Natural killer cell treated with Interleukin-12 subunit alpha and Interleukin-12 subunit beta and Interleukin-15 and Interleukin-18, amount 100 ng/mL, for 72 hours (primary cell): ENCODE measurements at places on chromosomes 11 and 22. TPM values are rescaled to one million over a fixed set of nuclear protein-coding genes. Genes with fewer than 3 reads are reported as not detected.

The YPEL1 gene
- total RNA-seq, result 19.0 TPM

DNA sequence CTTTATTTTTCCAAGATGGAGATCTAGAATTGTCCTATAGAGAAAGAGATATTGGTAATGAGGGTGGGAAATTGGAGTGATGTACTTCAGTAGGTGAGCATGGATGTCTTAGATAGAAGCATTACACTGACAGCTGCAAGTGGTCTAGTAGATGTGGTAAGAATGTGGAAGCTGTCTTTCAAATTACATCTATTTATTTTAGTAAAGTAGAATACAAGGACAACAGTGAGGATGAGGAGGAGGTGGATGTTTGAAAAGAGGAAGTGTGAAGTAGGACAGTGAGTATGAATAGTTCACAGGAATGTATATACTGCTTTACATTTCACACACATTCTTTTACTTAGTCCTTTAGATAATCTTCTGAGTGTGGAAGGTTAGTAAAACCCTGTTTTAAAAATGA lies 64.2 kb downstream of the HIPK3 start:
- no peaks in the 10 kb centered on the region for H3K36me3 ChIP-seq
- no peak overlapping the region for H3K27ac ChIP-seq
- no peak overlapping the region for H3K4me3 ChIP-seq
- H3K4me1 ChIP-seq, result peaks cover 23% of the 10 kb centered on the region
- H3K27me3 ChIP-seq, result no peaks in the 10 kb centered on the region
- no peak for DNase-seq

- H3K4me3 ChIP-seq, result no peak overlapping the region
- no peak for DNase-seq
- H3K27ac ChIP-seq, result no peak overlapping the region
- H3K27me3 ChIP-seq, result no peaks in the 10 kb centered on the region
These were observed 3.5 kb downstream of the AP5B1 start for GRCh38 chr11:65777241-65777640.

The ENDOD1 gene
- 8.4 TPM for total RNA-seq

DNA sequence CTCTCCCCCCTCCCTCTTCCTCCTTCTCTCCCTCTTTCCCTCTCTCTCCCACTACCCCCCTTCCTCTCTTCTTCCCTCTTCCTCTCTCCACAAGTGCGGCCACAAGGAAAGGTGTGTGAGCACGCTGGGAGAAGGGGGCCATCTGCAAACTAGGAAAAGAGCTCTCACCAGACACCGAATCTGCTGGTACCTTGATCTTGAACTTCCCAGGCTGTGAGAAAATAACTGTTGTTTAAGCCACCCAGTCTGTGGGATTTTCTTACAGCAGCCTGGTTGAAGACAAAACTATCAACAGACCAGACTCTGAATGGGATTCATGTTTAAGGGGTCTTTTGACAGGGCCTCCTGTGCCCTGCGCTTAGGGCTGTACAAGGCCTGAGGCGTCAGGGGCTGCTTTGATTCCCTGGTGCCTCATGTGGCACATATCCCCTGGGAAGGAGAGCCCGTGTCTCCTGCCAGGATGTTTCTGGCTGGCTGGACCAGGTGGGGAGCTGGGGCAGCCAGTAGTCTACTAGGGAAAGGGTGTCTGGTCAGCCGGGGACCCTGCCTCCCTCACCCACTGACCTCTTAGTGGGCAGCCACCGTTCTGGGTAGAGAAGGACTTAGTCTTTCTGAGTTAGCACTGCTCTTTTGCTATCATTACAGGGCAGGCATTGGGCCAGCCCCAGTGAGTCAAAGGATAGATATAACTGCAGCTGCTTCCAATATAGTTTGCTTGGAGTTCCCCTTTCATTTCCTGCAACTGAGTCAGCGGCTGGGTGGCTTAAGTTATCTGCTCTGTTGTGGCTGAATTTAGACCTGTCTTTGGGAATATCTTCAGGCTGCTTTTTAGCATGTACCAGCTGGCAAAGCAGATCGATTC lies 6.2 kb downstream of the PANX1 start:
- peaks cover 45% of the 10 kb centered on the region for H3K4me1 ChIP-seq
- H3K27me3 ChIP-seq, result no peaks in the 10 kb centered on the region
- peak overlapping the region; percentile 60 for H3K27ac ChIP-seq
- peak; percentile 69 for DNase-seq

The KCNQ1 gene
- 0.19 TPM for total RNA-seq

DNA sequence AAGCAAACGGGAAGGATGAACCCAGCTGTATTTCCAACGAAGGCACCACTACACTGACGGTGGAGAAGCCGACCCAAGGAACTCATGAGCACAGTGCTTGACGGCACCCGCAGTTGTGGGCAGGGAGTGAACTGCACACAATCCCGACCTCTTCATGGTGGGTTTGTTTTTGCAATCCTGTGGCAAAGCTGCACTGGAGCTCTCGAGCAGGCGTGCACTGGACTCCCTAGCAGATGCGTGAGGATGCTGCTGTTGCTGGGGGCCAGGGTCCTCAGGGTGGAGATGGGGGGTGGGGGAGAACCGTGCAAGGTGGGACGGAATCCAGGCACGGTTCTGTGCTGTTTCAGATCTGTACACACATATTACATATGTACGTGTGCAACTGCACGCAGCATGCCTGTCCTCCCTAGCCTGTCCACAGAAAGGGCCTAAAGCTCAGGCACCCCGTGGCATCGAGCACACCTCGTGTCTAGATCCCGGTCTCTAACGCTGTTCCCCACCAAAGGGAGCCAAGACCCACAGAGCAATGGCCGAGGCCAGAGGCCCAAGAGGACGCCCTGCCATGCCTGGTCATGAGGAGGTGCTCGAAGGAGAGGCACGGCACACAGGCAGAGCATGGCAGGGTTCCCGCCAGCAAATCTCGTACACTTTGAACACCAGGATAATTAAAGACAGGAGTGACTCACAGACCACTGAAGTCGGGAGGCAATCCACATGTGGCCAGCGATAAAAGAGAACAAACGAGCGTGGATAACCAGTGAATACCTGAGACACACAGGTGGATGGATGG lies 17.6 kb downstream of the ALG12 start:
- H3K4me1 ChIP-seq, result peaks cover 22% of the 10 kb centered on the region
- DNase-seq, result no peak
- H3K27me3 ChIP-seq, result no peaks in the 10 kb centered on the region
- no peak overlapping the region for H3K4me3 ChIP-seq

DNA sequence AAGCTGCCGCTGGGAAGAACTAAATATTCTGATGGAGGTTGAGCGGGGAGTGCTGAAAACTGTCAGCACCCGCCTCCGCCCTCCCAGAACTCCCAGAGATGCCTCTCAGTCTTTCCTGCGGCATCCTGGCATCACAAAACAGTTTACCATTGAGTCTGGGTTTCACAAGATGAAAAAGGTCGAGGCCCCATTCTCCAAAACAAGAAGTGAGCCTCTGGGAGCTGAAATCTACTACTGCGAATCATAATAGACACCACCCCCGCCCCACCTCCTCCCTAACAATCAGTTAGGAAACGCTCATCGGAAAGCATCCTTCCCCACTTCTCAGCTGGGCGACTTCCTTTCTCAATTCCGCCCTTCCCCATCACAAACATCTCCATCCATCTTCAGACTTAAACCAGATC lies 1.0 kb downstream of the SUN2 start:
- DNase-seq, result no peak
- peak overlapping the region; percentile 96 for H3K4me3 ChIP-seq
- H3K4me1 ChIP-seq, result peaks cover 67% of the 10 kb centered on the region
- H3K27ac ChIP-seq, result peak overlapping the region; percentile 97

DNA sequence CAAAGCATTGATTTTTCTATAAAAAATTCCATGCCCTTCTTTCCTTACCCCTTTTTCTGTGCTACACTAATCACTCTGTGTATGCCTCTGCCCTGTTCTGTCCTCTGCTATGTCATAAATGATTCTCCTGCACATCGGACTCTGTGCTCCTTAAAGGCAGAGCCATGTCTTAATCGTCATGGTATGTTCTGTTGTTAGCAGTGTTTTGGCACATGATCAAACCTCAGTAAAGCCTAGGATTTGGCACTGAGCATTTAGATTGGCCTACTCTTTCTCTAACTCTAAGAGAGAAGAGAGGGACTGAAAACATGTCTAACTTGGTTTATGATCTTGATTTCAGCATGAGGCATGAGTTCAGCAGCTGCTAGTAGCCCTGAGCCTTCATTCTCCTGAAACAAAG lies 266.9 kb downstream of the AASDHPPT start:
- peaks cover 3% of the 10 kb centered on the region for H3K36me3 ChIP-seq
- no peaks in the 10 kb centered on the region for H3K27me3 ChIP-seq
- no peak overlapping the region for H3K4me3 ChIP-seq

The PHOX2A gene
- not detected for total RNA-seq

DNA sequence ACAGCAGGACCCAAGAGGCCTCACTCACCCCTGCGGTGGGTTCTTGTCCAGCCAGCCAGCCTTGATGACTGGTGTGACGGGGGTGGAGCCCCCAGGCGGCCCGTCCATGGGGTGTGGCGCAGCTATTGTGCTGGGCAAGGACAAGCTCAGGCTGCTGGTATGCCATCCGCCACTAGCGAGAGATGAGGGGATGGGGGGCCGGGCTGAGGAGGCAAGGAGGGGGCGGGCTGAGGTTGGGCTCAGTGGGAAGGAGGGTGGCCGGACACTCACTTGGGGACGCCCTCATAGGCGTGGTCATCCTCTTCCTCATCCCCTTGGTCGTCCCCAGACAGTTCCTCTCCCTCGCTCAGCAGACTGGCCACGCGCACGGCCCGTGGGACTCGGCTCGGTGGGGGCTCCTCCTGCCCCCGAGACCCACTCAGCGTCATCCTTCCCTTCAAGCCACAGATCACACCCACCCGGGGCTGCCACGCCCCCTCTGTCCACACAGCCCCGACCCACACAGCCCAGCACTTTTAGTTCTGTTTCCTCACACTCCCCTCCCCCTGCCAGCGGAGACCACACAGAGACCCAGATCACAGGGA lies 38.0 kb upstream of the PDE2A start:
- H3K4me3 ChIP-seq, result no peak overlapping the region
- peak overlapping the region; percentile 37 for H3K27ac ChIP-seq
- H3K4me1 ChIP-seq, result peaks cover 45% of the 10 kb centered on the region
- H3K36me3 ChIP-seq, result no peaks in the 10 kb centered on the region
- H3K27me3 ChIP-seq, result no peaks in the 10 kb centered on the region

GRCh38 chr22:28894807-28895206 lies 11.4 kb downstream of the ZNRF3 start:
- peaks cover 14% of the 10 kb centered on the region for H3K27me3 ChIP-seq
- H3K4me1 ChIP-seq, result peaks cover 18% of the 10 kb centered on the region
- peaks cover 4% of the 10 kb centered on the region for H3K36me3 ChIP-seq

DNA sequence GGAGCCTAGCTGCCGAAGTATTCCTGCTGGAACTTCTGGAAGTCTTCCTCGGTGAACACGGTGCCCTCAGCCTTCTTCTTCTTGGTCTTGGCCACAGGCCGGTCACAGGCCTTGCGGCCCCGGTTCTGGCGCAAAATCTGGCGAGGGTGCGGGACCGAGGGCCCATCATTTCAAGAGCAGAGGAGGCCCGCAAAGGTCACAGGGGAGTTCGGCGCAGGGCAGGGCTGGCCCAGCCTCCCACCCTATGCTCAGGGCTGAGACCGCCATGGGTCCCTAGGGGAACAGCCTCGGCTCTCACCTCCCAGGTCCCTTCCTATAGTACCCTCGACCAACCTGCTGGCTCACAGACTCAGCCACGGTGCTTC lies 3.1 kb downstream of the RPS19BP1 start:
- H3K27ac ChIP-seq, result peak overlapping the region; percentile 64
- H3K36me3 ChIP-seq, result peaks cover 25% of the 10 kb centered on the region
- peaks cover 73% of the 10 kb centered on the region for H3K4me1 ChIP-seq
- H3K4me3 ChIP-seq, result peak overlapping the region; percentile 85
- no peaks in the 10 kb centered on the region for H3K27me3 ChIP-seq

The GLB1L3 gene
- 1.9 TPM for total RNA-seq
